ENCODE measurements at places on chromosomes 11 and 22.

GRCh38 chr11:133547808-133548494, 15.7 kb upstream of the OPCML start:
- DNase-seq: no peak

- DNase-seq: no peak
Observed at GRCh38 chr11:65310736-65311135, 3.9 kb upstream of the CDC42EP2 start.

DNA sequence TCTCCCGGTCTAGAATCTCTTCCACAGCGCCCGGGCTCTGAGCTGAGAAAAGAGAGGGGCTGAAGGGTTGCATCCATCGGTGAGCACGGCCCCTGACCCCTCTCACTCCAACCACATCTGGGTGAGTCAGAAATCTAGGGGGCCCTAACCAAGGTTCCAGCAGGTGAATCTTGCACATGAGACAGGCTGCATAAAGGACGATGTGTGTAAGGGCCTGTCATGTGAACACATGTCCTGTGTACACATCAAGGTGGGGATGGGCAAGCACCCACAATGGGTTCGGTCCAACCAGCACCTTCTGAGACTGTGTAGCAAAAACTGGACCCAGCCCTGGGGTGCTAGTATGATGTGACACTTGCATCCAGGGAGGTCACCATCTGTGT, 1.2 kb downstream of the BET1L start:
- no peak for DNase-seq

DNA sequence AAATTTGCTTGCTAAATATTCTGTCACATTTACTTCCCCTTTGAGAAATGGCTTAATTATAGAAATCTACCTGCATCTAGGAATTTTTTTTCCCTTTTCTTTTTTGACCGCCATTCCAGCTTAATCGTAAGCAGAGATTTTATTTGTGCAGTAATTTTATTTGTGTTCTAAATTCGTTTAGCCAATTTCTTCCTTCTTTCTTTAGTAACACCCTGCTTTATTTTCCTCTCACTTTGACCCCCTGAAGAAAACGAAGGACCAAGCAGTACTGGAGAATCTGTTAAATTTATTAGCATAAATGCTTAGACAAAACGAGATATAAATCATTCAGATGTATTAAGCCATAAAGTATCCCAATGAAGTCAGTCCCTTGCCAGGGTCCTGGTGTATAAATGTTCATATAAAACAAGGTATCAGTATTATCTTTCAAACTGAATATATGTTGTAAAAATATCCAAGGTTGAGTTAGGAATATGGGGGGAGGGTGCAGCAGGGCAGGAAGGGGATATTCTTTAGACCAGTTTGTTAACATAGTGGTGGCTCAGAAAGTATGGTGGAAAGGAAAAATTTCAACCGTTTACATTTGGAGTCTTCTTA, 5.1 kb upstream of the WT1 start:
- DNase-seq: no peak

DNA sequence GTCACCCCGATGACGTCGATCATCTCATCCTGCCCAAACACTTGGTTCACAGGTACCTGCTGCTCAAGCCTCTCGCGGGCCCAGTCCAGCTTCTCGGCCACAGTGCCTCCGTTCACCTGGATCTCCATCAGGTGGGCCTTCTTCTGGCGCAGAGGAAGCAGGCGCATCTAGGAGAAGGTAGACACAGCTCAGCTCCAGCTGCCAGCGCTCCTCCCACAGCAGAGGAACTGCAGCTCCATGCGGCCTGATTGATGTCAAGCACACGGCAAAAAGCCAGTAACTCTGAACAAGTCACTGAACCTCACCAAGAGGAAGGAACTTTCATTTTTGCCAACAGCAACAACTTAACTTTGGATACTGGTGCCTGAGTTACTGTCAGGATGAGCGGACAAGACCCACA, 4.0 kb downstream of the RPL3 start:
- no peak for DNase-seq

DNA sequence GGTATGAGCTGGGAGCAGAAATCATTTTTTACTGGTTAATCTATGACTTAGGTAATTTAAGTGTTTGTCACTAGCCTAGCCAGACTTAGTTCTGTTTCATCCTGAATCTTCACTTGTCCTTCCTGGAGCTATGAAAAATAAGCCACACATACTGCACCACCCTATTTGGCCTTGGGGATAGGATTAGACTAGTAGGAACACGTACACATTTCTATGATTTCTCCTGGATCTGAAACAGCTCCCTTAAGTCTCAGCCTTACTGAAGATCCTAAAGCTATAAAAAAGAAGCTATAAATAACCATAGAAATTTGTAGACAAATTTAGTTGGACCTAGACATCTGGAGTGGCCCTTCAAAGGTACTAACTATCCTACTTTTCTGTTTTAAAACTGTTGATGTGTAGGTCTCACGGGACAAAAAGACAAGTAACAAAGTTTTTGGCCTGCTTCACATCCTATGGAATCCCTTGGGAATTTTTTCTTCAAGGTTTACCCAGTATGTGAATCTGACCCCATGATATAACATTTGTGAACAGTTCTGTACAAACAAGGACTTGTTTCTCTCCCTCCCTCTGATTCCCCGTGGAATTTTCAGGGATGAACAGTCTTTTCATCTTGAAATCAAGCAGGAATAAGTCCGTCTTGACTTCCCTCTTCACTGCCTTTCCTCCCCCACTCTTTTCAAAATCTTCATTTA, 275.0 kb downstream of the FAM76B start:
- DNase-seq: no peak

- DNase-seq: no peak
Observed at GRCh38 chr11:70912226-70912840, 340.0 kb downstream of the SHANK2 start.

GRCh38 chr11:2699185-2699530, 636 bp downstream of the KCNQ1OT1 start:
- DNase-seq: no peak

DNA sequence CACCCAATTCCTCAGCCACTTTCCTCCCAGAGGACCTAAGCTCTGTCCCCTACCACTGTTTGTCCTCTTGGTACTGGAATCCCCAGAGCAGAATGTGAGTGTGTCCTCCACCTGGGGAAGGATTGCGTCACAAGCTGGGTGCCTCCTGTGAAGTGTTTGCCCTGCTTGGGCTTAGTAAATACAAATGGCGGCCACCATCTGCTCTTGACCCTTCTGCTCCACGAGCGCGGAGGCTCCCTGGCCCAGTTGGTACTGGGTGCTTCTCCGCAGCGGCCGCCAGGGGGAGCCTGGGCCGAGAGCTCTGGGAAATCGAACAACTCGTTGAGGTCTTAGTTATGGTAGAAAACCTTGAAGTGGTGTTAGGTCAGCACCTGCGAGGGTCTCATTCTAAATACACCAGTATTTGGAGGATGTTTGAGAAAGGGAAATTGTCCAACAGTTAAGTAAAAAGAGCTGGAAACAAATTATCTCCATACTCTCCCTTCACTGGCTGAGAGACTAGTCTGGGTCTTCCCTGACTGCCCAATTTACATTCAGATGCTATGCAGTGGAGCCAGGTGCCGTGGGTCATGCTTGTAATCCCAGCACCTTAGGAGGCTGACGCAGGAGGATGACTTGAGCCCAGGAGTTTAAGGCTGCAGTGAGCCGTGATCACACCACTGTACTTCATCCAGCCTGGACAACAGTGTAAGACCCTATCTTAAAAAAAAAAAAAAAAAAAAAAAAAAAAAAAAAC, 74.6 kb upstream of the TEAD1 start:
- no peak for DNase-seq

GRCh38 chr11:72013765-72014711, 15.3 kb downstream of the IL18BP start:
- DNase-seq: no peak

- DNase-seq: no peak
Observed at GRCh38 chr11:129427376-129427775, 51.7 kb downstream of the BARX2 start.

- DNase-seq: no peak
Observed at GRCh38 chr22:45082795-45083194, 73.0 kb upstream of the PHF21B start.

DNA sequence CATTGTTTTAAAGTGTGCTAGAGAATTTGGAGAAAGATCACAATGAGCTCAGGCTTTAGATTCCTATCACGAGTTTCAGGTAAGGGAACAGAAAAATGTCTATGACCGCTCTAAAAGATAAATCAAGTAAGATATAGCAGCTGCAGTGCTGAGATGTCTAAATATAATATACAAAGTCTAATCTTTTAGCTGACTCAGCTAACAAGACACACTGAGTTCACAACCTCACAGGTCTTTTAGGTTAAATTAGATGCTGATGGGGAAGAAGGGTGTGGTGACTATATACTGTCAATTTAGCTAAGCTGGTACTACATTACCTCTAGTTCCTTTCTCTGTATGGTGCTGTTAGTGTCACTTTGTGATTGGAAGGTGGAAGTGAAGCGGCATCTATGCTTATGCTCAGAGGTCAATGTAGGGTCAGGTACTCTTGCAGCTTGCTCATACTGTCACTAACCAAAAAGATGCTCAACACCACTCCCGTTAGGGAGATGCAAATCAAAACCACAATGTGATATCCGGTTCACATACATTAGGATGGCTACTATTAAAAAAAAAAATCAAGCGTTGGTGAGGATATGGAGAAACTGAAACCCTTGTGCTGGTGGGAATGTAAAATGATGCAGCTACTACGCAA, 283.5 kb downstream of the SWAP70 start:
- DNase-seq: no peak

- no peak for DNase-seq
Observed at GRCh38 chr11:100734743-100735527, 47.8 kb downstream of the ARHGAP42 start.

DNA sequence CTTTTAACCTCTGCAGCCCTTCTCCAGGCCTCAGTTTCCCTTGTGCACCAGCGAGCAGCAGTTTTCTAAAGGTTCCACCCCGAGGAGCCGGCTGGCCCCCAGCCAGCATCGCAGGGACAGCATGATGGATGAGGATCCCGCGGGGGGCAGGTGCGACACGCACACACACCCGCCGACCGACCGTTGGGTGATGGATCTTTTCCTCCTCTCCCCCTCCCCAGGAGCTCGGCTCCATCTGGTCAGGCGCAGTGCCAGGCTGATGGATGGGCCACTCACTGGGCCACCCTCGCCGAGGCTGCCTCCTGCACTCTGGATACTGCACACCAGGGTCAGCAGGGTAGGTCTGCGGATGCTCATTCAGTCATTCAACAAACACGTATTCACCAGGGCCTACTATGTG, 12.8 kb upstream of the CABP7 start:
- no peak for DNase-seq

GRCh38 chr11:15716550-15716949, 601.8 kb downstream of the INSC start:
- DNase-seq: no peak

DNA sequence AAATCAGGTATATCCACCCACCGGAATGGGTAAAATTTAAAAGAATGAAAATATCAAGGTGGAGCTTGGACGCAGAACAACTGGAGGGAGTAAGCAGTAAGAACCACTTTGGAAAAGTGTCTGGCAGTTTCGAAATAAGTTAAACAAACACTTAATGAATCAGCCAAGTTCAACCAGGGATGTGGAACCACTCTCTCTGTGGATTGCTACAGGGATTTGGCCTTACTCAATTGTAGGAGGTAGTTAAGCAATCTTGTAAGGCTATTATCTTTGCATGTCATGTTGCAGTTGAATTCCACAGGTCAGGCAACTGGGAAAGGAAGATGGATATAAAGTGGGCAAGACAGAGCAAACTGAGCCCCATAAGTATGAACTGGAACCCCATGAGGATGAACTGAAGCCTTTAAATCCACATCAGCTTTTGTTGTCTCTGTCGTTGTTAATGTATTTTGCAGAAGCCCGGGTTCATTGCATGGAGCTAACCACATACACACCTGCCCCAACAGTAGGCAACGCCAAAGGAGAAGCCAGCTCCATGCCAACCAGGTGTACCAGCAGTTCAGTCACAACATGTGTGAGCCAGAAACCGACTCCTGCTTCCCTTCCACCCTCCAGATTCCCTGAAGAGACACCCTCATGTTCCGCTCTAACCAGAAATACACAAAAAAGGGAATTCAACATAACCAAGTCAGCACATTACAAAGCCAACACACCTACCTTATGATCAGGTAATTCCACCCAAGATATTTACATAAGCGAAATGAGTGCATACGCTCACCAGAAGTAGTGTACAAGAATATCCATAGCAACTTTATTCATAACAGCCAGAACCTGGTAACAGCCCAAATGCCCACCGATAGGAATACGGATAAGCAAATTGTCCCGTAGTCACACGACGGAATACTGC, 8.0 kb upstream of the SLC43A3 start:
- DNase-seq: no peak

GRCh38 chr22:23398701-23399366, 181.3 kb downstream of the IGLL1 start:
- DNase-seq: no peak

DNA sequence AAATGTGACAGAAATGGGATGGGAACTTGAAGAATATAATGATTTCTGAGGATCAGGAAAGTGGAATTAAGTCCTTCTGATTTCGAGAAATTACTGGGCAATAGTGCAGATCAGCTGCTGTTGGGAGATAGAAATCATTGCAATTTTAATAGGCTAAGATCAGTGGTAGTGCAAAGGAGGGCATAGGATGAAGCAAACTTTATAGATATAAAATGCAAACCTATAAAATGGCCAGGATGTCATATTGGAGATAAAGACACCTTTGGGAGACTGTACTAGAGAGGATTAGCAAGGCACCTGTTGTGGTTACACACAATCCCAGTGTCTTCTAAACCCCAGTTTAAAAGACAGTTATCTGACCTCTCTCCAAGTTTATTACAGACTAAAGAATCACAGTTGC, 6.5 kb upstream of the MS4A7 start:
- no peak for DNase-seq

DNA sequence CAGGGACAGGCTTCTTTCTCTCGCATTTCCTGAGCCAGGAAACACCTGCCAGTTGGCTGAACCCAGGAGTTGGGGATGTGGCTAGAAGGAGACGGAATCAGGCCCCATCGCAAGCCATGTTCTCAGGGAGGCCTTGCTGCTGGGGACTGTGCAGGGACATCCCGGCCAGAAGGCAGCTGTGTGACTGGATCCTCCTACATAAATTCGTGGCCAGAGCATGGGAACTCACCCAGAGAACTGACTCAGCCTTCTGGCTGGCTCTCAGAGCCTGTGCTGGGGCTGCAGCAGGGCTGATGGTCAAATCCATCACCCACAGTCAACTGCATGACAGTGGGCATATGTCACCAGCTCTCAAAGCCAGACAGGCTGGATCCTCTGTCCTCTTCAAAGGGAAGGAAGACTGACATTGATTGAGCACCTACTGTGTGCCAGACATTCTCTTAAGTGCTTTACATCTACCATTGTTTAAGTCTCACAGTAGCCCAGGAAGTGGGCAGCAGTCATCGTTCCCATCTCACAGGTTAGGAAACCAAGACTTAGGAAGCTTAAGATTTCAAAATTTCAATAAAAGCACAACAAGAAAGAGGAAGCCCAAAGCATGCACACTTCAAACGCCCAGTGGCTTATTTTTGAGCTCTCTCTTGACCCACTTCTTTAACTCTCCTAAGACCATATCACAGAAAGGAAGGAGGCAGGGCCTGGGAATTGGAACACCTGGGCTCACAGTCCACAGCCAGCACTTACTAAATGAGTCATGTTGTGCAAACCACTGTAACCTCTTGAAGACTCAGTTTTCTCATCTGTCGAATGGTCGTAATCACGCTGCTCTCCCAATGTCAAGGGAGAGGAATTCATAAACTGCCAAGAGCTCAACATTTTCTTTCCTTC, 30.9 kb upstream of the CACNG2 start:
- DNase-seq: no peak

GRCh38 chr11:65442842-65443331, 20.3 kb downstream of the NEAT1 start:
- DNase-seq: no peak

GRCh38 chr11:43278193-43278956, 33.4 kb upstream of the API5 start:
- DNase-seq: no peak

GRCh38 chr11:62353841-62354240, 16.6 kb downstream of the ASRGL1 start:
- no peak for DNase-seq
